Renal cortex interstitium (tissue), 15 donors: ENCODE measurements at places on chromosomes 3 and 15.
A peak's percentile ranks its signal among the peaks of the same experiment; 100 is the strongest.

DNA sequence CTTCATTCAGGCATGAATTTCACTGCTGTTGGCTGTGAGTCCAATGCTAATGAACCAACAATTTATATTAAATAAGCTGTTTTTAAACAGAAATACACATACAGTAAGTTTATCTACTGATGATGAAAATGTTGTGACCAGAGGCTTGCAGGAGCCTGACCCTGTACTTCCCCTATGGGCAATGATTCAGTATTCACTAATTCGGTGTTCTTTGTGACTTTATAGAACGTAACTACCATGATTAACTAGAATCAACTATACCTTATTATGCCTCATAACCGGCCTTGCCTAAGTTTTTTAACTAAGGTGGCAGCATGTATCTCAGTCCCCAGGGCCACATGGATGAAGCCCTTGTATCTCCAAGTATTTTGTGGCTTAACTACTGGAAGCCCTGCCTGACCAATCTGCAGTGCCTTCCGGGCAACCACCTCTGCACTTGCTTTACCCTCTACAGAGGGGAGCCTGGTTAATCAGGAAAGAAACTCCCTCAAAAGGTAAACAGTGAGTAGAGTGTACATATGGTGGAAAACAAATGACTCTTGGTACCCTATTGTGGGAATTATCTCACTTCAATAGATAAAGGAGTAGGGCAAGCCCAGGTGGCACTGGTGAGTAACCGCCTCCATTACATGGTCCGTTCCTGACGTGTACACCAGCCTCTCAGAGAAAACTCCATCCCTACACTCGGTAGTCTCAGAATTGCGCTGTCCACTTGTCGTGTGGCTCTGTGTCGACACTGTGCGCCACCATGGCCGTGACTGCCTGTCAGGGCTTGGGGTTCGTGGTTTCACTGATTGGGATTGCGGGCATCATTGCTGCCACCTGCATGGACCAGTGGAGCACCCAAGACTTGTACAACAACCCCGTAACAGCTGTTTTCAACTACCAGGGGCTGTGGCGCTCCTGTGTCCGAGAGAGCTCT is 11.6 kb upstream of the CLDN18 start:
- DNase-seq: no peak

GRCh38 chr3:12782172-12782815 is 14.2 kb upstream of the CAND2 start:
- DNase-seq: no peak

- no peak for DNase-seq
These were observed 30.2 kb downstream of the CASR start for GRCh38 chr3:122213650-122214049.

GRCh38 chr3:128340198-128340903 is 126.3 kb downstream of the DNAJB8 start:
- DNase-seq: no peak

DNA sequence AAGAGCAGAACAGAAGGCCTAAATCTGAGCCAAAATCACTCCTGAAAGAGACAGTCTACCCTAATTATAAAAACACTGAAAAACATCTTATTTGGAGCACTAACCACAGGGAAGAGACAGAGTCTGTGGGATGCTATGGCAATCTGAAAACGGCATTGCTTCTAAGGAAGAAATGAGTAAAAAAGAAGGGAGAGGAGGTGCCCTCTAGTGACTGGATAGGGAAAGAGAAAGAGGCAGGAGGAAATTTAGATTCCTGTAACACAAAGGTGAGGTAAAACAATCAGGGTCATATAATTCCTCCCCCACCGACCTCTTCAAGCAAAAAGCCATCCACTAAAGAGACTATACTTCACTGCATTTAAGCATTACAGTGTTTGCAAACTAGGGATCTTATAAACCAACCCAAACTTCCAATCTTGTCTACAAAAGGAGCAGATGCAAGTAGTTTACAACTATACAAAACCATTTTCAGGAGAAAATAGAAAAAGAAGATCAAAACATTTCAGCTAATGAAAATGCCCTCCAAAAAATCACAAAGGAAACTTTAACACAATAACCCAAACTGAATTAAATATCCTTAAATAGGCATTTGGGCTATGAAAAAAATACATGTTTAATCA is 32.6 kb downstream of the HACD2 start:
- no peak for DNase-seq

GRCh38 chr3:12557473-12558100 is 700 bp downstream of the MKRN2 start:
- no peak for DNase-seq

GRCh38 chr15:70578196-70578595 is 185.2 kb downstream of the UACA start:
- no peak for DNase-seq

DNA sequence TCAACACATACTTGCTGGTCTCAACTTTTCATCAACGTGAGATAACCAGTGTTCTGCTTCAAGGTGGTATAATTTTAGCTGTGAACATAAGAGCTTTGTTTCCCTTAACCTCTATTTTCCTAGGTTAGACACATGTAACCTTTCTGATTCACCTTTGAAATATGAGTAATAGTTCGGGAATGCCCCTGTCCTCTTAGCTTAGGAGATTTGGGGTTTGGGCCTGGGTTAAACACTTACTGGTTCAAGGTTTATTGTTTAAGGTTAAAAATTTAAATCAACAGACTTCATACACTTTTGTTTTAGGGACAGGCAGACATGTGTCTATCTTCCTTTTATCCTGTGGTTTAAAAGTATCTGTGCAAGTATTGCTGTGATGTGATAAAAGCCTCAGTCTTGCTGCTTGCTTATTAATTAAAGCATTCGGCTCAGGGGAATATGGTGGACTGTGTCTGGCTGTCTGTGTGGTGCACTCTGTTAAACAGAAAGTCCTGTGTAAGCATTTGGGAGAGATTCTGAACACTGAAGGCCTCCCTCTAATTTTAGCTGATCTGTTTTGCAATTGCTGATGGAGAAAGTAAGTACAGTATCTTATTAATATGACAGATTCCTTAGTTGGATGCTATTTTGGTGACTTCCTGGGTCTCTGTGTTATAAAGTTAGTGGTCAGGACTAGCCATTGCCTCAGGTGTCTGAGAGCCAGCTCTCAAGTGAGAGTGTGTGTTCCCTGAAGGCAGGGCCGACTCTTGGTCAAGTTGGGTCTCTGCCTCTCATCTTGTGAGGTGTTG is 81.8 kb downstream of the USP13 start:
- no peak for DNase-seq

- no peak for DNase-seq
These were observed 56.2 kb downstream of the ARHGEF26 start for GRCh38 chr3:154177406-154177805.

GRCh38 chr3:137845666-137846065 is 81.6 kb downstream of the SOX14 start:
- no peak for DNase-seq

GRCh38 chr3:10756546-10756945 is 59.5 kb upstream of the SLC6A11 start:
- DNase-seq: no peak

DNA sequence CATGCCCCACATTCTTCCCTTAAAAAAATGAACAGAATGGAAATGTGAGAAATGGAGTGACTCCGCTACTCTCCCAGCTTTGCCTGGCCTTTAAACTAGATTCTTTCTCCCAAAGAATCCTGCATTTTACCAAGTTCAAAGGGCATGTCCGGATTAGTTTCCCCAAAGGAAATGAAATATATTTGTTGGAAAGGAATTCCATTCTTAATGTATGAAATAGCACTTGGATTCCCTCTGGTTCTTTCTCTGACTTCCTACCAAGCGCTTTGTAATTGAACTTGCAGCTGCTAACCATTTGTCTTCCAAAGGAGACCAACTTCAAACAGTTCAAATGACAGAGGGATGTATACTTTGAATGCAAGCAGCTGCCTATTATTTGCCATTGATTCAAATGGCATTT is 18.9 kb downstream of the MAP2K1 start:
- DNase-seq: peak; percentile 41

DNA sequence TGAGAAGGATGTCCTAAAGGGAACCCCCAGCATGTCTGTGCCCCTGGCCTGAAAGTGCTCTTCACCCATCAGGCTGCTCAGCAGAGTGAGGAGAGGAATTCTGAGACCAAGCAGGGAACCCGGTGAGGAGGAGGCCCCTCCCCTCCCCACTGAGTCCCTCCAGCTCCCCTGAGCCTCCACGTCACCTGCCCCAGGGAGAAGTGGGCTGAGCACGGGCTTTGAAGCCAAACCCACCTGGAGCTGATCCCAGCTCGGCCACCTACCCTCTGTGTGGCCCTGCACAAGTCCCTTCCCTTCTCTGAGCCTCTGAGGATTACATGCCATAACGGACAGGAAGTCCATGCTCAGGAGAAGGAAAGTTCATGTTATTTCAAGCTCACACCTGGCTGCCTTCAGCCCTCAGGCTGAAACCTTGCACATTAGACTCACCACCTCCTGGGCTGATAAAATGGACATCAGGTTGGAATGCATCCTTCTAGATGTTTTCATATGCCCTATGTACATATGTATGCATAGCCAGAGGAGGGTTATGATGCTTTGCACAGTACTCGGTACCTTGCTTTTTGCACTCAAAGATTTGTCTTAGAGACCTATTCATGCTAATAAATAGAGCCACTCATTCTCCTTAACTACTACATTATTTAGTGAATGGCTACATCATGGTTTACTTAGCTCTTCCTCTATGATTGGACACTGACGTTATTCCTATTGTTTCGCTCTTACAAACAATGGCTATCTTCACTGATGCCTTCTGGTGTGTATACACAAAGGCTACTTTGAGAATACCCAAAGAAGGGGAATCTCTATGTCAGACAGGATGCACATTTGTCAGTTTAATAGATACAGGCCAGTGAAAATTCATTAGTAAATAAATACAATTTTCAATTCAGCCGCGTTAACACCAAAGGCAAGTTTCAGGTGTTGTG is 31.6 kb upstream of the GATA2 start:
- DNase-seq: no peak

DNA sequence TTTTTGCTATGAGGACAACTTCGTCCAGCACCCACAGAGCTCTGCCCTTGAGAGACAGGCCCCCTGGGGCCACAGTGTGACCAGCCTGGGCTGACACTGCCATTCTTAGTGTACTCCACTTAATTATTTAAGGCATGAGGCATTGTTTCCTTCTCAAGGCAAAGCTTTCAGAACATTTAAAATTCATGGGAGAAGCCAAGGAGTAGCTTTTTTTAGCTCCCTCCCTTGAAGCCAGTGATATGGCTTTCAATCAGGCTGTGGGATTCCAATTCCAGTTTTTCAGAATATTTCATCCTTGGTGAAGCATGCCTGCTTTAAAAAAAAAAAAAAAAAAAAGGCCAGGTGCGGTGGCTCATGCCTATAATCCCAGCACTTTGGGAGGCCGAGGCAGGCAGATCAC is 21.3 kb downstream of the HOMER2 start:
- no peak for DNase-seq

GRCh38 chr3:15216501-15216900 is 10.5 kb downstream of the CAPN7 start:
- DNase-seq: no peak

- no peak for DNase-seq
These were observed 4.3 kb downstream of the CHAC1 start for GRCh38 chr15:40957581-40958051.

GRCh38 chr3:178389258-178389657 is 147.0 kb upstream of the KCNMB2 start:
- DNase-seq: no peak

DNA sequence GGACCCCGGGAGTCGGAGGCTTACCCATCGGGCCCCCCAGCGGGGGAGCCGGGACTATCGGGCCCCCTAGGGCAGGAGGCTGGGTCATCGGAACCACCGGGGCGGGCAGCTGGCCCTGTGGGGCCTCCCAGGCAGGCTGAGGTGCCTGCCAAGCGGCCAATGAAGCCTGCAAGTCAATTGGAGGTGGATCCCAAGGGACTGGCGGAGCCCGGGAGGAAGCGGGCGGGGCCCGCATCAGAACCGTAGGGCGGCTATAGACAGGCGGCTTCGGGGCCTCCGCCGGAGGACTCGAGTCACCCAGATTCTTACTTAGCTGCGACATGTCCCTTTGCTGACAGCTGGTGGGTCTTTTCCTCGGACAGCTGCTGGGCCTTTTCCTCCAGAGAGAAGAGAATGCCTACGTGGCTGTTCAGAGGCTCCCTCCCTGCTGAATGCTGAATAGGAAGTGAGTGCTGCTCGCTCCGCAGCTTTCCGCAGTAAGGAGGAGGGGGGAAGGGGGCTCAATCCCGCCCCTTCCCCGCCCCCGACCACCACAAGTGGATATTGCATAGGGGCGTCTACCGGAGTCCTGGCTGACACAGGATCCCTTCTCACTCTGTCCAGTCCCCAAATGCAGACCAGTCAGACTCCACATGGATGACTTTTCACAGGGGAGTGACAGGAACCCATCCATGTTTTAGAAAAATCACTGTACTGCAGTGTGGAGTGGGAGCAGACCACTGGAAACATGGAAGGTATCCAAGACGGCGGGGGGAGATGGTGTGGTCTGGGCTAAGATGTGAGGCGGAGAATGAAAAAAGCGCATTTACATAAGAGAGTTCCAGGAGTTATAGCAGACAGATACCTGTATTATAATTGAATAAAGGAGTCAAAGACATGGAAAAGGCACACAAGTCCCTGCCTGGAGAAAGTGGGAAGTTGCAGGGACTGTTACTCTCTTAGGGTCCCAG is at the start of gene MAGEL2:
MAGEL2 (minus strand) TSS at position 447 of the 950 bp plus-strand sequence; CDS start at position 322, 125 bp downstream.
- DNase-seq: peak; percentile 53

- no peak for DNase-seq
These were observed 23.1 kb downstream of the EPM2AIP1 start for GRCh38 chr3:36969540-36970432.

DNA sequence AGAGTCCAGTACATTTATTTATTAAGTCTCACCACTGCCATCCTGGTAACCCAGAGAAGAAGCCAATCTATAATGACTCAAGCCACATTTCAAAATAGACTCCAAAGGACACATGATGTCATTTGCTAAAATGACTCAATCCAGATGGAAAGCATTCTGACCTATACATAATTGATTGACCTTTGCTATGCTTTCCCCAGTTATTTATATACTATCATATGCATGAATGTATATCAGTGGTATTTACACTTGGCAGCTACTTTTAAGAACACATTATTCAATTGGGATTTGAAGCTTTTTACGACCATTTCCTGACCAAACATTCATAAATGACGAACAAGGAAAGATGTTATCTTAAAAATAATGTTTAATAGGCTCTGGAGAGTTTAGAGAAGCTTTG is 297.2 kb downstream of the FHIT start:
- DNase-seq: no peak

- no peak for DNase-seq
These were observed 35.5 kb downstream of the LEO1 start for GRCh38 chr15:51936105-51936478.

GRCh38 chr15:62051166-62051565 is 9.1 kb downstream of the VPS13C start:
- DNase-seq: no peak

- DNase-seq: no peak
These were observed 571.6 kb upstream of the NR2F2 start for GRCh38 chr15:95758851-95759250.

DNA sequence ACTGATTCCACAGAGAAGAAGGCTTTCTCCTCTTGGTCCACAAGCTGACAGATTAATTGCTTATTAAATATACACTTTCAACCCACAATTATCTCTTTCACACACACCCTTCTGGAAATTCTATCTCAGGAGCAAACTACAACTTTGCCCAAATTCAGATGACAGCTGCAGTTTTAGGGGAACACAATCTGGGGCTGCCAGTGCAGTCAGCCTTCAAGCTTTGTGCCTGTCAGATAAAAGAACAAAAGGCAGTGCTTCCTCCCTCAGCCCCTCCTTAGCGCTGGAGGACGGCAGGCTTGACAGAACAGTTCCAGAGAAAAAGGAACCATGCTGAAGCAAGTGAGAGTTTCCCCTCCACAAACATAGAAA is 99.6 kb downstream of the TMCC1 start:
- DNase-seq: peak; percentile 8
